Stimulated activated naive B cell treated with anti-CD40 and anti-IgM and Interleukin-4, amounts not matched to agents 10 μg/mL and 1 μg/mL and 100 μg/mL, for 72 hours (primary cell): ENCODE measurements at places on chromosomes 4 and X.

DNA sequence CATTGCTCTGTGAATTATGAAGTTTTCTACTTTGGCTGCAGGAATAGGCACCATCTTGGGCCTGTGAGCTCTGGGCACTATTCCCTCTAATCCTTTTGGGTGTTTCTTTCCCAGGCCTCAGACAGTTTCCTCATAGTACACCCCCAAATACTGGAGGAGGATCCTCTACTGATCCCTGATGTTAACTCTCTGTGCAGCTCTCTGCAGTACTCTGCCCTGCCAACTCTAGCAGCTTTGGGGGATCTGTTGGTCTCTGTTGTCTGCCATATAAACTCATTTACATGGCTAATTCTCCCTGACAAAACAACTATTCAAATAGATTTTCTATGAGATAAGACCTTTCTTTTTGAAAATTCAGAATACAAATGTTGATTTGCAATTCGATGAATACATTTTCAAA is 29.9 kb downstream of the USP53 start:
- H3K36me3 ChIP-seq: peaks cover 6% of the 10 kb centered on the region
- no peak overlapping the region for H3K4me3 ChIP-seq
- no peaks in the 10 kb centered on the region for H3K27me3 ChIP-seq
- DNase-seq: no peak

GRCh38 chr4:155032521-155033229 is 175.8 kb upstream of the NPY2R start:
- H3K27ac ChIP-seq: no peak overlapping the region
- H3K27me3 ChIP-seq: no peaks in the 10 kb centered on the region
- DNase-seq: no peak
- H3K36me3 ChIP-seq: no peaks in the 10 kb centered on the region
- no peaks in the 10 kb centered on the region for H3K4me1 ChIP-seq
- H3K4me3 ChIP-seq: no peak overlapping the region

- H3K27ac ChIP-seq: no peak overlapping the region
- no peak overlapping the region for H3K4me3 ChIP-seq
- DNase-seq: no peak
- no peaks in the 10 kb centered on the region for H3K27me3 ChIP-seq
These were observed 86.9 kb upstream of the NWD2 start for GRCh38 chr4:37157476-37158167.

DNA sequence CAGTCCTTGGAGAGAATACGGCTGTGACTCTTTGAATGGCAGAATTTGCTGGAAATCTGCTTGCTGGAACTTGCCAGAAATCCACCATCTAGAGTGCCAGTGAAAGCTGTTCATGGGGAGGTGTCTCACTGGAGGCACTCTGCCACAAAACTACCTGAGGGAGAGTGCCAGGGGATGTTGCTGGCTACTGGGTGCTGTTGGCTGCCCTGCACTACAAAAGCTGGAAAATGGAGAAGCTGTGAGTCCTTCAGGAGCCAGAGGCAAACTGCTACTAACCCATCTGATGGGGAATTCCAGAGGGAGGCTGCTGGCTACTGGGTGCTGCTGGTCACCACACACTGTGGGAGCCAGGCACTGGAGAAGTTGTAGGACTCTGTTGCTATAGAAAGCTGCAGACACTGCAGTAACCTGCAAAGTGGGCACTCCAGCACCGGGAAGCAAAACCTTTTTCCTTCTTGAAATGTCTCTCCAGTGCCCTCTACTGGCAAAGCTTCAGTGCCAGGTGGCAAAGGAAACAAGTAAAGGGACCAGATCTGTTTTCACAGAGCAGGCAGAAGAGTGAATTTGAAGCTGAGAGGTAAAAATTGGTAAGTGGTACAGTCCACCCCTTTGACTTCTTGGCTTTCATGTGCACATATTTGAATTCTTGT is 47.8 kb upstream of the HSD17B10 start:
- no peaks in the 10 kb centered on the region for H3K36me3 ChIP-seq
- peak; percentile 20 for DNase-seq
- no peaks in the 10 kb centered on the region for H3K4me1 ChIP-seq
- no peak overlapping the region for H3K4me3 ChIP-seq
- H3K27ac ChIP-seq: no peak overlapping the region

DNA sequence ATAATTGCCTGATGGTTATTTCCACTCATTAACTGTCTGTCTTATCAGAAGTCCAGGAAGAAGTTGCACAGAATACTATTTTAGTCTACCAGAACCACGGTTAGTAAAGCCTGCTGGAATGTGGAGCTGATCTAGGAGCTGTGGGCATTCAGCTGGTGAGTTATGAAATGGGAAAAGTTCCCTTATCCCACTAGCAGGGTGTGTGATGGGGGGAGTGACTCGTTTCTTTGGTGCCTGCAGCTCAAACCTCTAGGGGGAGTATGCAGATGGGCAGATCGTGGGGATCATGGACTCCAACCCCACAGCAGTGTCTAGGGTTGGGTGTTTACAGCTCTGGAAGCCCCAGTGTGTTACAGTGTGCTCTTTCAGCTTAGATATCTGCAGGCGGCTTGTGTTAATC is 305.7 kb upstream of the BOD1L1 start:
- no peaks in the 10 kb centered on the region for H3K4me1 ChIP-seq
- H3K27me3 ChIP-seq: peaks cover 8% of the 10 kb centered on the region
- H3K27ac ChIP-seq: no peak overlapping the region
- no peak overlapping the region for H3K4me3 ChIP-seq

DNA sequence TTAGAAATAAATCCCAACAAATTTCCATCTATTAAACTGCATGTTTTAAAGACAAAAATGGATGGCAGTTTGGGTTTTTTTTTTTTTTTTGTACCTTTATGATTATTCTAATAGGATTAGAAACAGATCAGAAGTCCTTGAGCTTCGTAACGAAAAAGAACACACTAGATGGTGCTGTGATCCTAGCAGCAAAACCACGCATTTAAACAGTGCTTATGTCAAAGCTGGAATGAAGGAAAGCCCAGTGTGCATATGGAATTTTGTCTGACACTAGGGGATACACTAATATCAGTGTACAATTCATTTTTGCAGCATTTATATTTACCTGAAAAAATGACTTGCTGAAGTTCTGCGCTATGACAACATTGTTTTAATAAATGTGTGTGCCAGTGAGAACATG is 229.1 kb downstream of the VEGFC start:
- DNase-seq: no peak
- H3K36me3 ChIP-seq: no peaks in the 10 kb centered on the region
- H3K4me1 ChIP-seq: no peaks in the 10 kb centered on the region
- no peaks in the 10 kb centered on the region for H3K27me3 ChIP-seq
- no peak overlapping the region for H3K4me3 ChIP-seq
- no peak overlapping the region for H3K27ac ChIP-seq

DNA sequence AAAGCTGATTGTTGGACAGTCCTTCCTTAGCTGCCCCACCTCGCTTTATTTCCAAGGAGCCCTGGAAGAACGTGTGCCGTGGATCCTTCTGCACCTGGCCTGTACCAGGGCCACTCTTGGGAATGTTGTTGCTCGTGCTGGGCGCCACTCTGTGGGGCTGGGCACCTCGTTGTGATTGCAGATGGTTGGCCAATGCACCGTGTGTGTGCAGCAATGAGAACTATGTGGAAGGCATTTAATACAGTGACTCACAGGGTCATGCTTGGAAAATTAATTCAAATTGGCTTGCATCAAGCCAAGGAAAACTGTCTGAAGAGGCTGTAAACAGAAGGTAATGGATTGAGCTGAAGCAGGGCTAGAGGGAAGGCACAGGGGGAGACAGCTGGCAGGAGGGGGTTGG is 37.0 kb upstream of the CD99L2 start:
- H3K27me3 ChIP-seq: peaks cover 13% of the 10 kb centered on the region
- H3K4me1 ChIP-seq: no peaks in the 10 kb centered on the region
- no peak overlapping the region for H3K4me3 ChIP-seq
- H3K36me3 ChIP-seq: no peaks in the 10 kb centered on the region

DNA sequence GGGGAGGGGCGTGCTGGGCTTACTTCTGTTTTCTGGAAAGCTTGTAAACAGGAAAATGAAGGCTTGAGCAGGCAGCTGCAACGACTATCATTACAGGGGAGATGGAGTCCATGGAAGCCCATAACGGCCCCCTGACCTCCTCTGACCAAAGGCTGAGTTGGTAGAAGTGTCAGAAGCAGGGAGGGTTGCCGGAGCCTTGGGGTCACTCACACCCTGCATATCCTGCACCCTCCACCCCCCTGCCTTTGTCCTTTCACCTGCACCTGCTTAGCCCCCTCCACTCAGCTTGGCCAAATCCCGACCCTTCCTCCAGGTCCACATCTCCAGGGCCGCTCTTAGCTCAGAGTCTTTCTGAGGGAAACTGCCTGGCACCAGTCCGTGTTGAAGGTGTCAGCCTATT is 12.5 kb upstream of the MSX1 start:
- H3K27me3 ChIP-seq: peaks cover 91% of the 10 kb centered on the region
- peaks cover 3% of the 10 kb centered on the region for H3K36me3 ChIP-seq
- H3K4me3 ChIP-seq: no peak overlapping the region
- no peaks in the 10 kb centered on the region for H3K4me1 ChIP-seq
- H3K27ac ChIP-seq: no peak overlapping the region
- no peak for DNase-seq

DNA sequence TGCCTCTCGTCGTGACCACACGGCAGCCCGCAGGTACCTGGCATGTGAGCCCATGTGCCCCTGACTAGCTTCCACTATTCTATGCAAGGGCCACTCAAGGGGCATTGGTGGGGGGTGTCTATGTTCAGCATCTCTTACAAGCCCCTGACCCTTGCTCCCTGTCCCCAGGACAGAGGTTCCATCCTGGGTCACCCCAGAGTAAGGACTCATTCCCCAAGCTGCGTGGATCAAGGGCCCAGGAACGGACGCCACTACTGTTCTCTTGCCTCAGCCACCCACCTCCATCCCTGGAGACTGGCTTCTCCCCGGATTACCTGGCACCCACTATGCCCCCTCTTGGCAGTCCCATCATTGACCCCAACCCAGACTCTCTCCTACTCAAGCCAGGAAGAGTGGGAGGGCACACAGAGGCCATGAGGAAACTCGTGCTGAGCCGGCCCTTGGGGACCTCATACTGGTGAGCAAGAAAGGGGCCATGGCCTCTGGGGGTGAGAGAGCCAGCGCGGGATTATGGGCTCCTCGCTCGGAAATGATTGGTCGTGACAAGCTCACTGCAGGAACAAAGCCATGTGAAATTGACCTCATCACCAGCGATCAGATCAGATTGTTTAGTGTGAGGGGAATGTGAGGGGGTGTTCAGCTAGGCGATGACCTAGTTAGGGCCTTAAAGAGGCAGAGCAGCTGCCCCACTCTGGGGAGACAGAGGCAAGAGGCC is 50.1 kb upstream of the PJA1 start:
- no peaks in the 10 kb centered on the region for H3K4me1 ChIP-seq
- no peak overlapping the region for H3K27ac ChIP-seq
- H3K4me3 ChIP-seq: no peak overlapping the region
- no peaks in the 10 kb centered on the region for H3K27me3 ChIP-seq
- DNase-seq: no peak
- no peaks in the 10 kb centered on the region for H3K36me3 ChIP-seq

DNA sequence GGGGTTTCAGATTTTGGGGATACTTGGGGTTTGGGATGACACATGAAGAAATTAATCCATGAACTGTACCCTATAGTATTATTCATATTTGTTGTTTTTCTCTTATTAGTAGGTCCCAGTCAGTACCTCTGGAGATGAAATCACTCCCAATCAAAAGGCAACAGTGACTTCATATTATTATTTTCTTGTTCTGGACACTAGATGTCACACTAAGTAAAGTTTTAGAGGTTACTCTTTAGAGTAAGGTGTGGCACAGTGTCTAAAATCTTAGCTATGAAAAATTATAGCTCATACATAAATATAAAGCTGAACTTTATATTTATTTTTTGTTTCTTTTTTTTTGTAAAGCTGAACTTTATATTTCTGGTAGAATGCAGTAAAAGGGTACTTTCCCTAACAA is 35.1 kb downstream of the FAM114A1 start:
- no peaks in the 10 kb centered on the region for H3K36me3 ChIP-seq
- H3K27me3 ChIP-seq: no peaks in the 10 kb centered on the region
- no peak for DNase-seq
- H3K4me1 ChIP-seq: no peaks in the 10 kb centered on the region
- no peak overlapping the region for H3K27ac ChIP-seq
- H3K4me3 ChIP-seq: no peak overlapping the region

DNA sequence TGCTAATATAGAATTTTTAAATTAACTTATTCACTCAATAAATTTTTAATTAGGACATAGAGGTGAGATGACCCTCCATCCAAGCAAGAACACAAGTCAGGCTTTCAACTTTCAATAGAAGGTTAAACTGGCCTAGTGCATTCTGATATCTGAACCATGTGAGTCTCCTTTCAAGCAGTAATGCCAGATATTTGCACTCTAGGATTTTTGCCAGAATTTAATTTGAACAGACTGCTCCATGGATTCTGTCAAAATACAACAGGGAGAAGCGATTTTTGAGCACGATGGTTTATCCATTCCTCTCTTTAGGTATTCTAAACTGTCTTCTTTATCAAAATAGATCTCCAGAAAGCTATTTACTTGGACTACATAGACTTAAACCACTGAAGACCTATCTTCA is 72.0 kb upstream of the DCLK2 start:
- peaks cover 2% of the 10 kb centered on the region for H3K4me1 ChIP-seq
- no peak overlapping the region for H3K27ac ChIP-seq
- no peak for DNase-seq
- no peak overlapping the region for H3K4me3 ChIP-seq
- no peaks in the 10 kb centered on the region for H3K36me3 ChIP-seq

- no peak overlapping the region for H3K27ac ChIP-seq
- DNase-seq: no peak
- no peaks in the 10 kb centered on the region for H3K4me1 ChIP-seq
- no peaks in the 10 kb centered on the region for H3K36me3 ChIP-seq
- no peak overlapping the region for H3K4me3 ChIP-seq
- no peaks in the 10 kb centered on the region for H3K27me3 ChIP-seq
These were observed 370.8 kb downstream of the FSTL5 start for GRCh38 chr4:161792991-161793390.

DNA sequence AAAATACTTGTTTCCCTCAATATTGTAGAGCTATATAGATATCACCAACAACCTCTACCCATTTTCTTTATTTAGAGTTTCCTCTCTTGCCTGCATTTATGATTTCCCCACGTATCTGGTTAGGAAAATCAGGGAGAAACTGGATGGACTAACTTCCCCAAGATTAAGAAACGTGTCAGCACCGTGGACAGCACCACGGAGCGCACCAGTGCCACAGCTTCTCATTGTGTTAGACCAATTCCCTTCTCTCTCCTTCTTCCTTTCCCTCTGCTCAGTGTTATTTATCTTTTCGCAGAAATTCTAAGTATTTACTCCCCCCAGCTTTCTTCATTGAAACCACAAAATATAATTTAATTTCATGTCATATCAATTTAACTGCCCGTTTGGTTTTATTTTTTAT is 568.6 kb upstream of the BOD1L1 start:
- H3K4me3 ChIP-seq: no peak overlapping the region
- no peaks in the 10 kb centered on the region for H3K4me1 ChIP-seq
- no peaks in the 10 kb centered on the region for H3K36me3 ChIP-seq
- DNase-seq: no peak
- no peaks in the 10 kb centered on the region for H3K27me3 ChIP-seq

- no peaks in the 10 kb centered on the region for H3K36me3 ChIP-seq
- DNase-seq: no peak
- peaks cover 24% of the 10 kb centered on the region for H3K4me1 ChIP-seq
- H3K27ac ChIP-seq: peak overlapping the region; percentile 7
- H3K4me3 ChIP-seq: no peak overlapping the region
These were observed 38.6 kb upstream of the TMEM131L start for GRCh38 chr4:153427363-153428071.

GRCh38 chr4:151324124-151324751 is 1.2 kb downstream of the SH3D19 start:
- no peak overlapping the region for H3K4me3 ChIP-seq
- no peaks in the 10 kb centered on the region for H3K36me3 ChIP-seq
- no peak overlapping the region for H3K27ac ChIP-seq
- peaks cover 17% of the 10 kb centered on the region for H3K4me1 ChIP-seq
- peaks cover 56% of the 10 kb centered on the region for H3K27me3 ChIP-seq
- DNase-seq: no peak

- H3K27ac ChIP-seq: no peak overlapping the region
- no peaks in the 10 kb centered on the region for H3K36me3 ChIP-seq
- no peaks in the 10 kb centered on the region for H3K27me3 ChIP-seq
- H3K4me3 ChIP-seq: no peak overlapping the region
These were observed 328.4 kb downstream of the PAPSS1 start for GRCh38 chr4:107391630-107392028.
